ENCODE measurements at places on chromosomes 1 and 21.

- no peak for DNase-seq
Measured at GRCh38 chr1:19505693-19506457, 20.5 kb upstream of the CAPZB start.

DNA sequence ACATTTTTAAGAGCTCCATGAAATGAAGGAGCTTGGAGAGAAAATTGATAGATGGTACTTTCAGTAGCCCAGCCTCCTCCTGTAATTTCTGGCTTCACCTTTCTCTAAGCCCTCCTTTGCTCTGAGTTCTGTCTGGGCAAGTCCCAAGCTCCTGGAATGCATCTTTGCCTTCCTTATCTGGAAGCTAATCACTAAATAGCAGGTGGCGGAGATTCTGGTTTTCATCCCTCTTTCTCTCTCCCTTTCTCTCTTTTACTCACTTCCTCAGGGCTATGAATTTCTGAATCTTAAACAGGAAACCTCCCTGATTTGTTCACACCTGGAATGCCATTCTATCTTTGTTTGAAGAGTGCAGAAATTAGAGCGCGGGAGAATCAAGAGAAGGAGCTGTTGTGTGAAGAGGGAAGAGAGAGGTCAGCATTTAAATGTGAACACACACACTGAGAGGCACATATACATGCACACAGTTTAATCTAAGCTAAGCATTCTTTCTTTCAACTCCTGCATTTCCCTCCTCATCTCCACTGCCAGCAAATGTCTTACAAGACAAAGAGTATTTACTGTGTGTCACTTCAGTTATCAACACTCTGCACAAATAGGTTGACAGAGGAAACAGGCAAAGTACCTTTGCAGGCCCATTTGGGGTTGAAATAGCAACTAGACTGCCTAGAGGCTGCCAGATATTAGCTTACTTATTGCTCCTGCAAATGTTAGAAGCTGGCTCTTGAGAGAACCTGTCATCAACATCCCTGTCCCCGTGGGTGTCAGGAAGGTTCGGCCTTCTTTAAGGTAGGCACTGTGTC lies 199.4 kb upstream of the CAMK1G start:
- DNase-seq: no peak

GRCh38 chr1:172893146-172893841 lies 157.4 kb downstream of the TNFSF18 start:
- no peak for DNase-seq

- no peak for DNase-seq
Measured at GRCh38 chr1:183029591-183030000, 6.4 kb downstream of the LAMC1 start.

DNA sequence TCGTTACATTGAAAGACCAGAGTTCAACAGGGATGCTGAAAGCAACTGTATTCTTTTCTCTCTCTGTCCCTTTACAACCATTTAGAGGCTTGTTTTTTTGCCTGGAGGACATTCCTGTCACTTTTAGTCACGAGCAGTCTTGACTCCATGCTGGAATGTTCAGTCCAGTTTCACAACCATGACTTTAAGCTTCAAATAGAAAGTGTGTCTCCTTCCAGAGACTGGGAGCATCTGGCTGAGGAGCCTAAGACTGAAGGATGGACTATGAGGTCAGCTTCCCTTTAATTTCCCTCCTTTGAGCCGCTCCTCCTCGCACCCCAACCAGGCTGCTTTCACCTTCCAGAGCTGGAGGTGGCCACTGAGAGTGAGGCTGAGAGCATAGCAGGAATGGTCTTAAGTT lies 10.5 kb upstream of the RYR2 start:
- DNase-seq: no peak

DNA sequence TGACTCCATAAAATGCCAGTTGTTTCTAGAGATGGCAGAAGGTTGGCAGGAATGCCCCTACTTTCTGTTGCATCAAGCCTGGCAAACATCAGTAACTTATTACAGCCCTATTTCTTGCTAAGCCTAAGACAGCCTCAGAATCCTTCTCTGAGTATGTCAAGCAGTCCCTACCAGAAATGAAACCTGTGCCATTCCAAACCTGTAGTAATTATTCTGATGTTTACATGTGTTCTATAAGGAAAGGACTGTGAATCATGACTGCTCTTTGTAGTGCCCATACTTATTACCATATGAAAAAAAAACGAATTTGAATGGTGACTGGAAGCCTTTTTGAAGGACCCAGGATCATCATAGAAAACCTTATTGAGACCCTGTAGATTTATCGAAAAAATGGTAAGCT lies 5.4 kb downstream of the CDCA8 start:
- DNase-seq: no peak

- no peak for DNase-seq
Measured at GRCh38 chr1:17998889-17999288, 108.7 kb upstream of the IGSF21 start.

DNA sequence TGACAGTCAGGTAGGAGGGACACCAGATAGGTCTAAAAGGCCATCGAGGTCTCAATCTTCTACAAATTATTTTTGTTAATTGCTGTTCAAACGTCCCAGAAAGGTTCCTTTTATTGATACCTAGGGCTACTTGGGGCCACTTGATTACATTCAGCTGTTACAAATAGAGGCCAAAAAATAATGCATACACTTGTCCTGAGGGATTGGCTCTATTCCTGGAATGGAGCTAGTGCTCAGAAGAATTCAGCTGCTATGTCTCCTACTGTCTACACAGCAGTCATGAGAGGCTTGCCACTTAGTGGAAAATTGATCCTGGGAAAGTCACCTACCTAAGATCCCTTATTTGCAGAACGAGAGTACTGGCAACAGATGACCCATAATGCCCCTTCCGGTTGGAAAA lies 498.3 kb downstream of the ADGRL2 start:
- no peak for DNase-seq

GRCh38 chr1:58287894-58288623 lies 258.5 kb downstream of the OMA1 start:
- no peak for DNase-seq

DNA sequence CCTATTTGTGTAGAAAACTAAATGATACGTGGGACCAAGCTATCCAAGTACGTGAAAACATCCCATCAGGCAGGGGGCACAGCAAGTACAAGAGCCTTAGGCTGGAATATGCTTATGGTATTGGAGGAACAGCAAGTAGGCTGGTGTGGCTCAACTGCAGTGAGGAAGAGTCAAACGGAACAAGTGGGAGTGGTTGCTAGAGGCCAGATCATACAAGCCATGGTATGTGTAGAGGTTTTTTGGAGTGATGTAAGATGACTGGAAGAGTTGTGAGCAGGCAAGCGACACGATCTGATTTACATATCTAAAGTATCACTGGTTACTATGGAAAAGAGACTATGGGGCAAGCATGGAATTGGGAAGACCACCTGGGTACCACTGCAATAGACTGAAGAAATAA lies 27.8 kb downstream of the ELK4 start:
- no peak for DNase-seq

All from CD4-positive, alpha-beta T cell treated with Interferon alpha-2 for 1 hour (primary cell).